ENCODE measurements at places on chromosomes 2 and 18. TPM values are rescaled to one million over a fixed set of nuclear protein-coding genes. Genes with fewer than 3 reads are reported as not detected.

The SLC66A3 gene
- total RNA-seq, result 31.7 TPM

The SERPINB7 gene
- 3.0 TPM for total RNA-seq

The LIMS3 gene
- total RNA-seq, result not detected

The EFEMP1 gene
- total RNA-seq, result 615 TPM

The KHK gene
- total RNA-seq, result 1.3 TPM

The POTEE gene
- not detected for total RNA-seq

The LONRF2 gene
- under 0.01 TPM for total RNA-seq

The TUBA3E gene
- total RNA-seq, result not detected

The CRYGD gene
- not detected for total RNA-seq

The LYG2 gene
- total RNA-seq, result not detected

The GKN1 gene
- total RNA-seq, result not detected

The CDK5R2 gene
- total RNA-seq, result 0.17 TPM

The SERPINB10 gene
- not detected for total RNA-seq

The KCNS3 gene
- 1.3 TPM for total RNA-seq

The CHRNG gene
- total RNA-seq, result not detected

The BOLL gene
- not detected for total RNA-seq

The RBM44 gene
- 0.17 TPM for total RNA-seq

The RPRM gene
- not detected for total RNA-seq

The GRB14 gene
- total RNA-seq, result 0.26 TPM

The CROCC2 gene
- total RNA-seq, result 0.51 TPM

The UGT1A6 gene
- not detected for total RNA-seq

The SLC30A3 gene
- total RNA-seq, result under 0.01 TPM

The RTP5 gene
- total RNA-seq, result not detected

The MAPK4 gene
- total RNA-seq, result under 0.01 TPM

The CCDC74B gene
- 3.1 TPM for total RNA-seq

The SMYD1 gene
- not detected for total RNA-seq

The KLHL41 gene
- total RNA-seq, result 3.8 TPM

The GAL3ST2 gene
- total RNA-seq, result not detected

The ALK gene
- total RNA-seq, result under 0.01 TPM

The DSEL gene
- total RNA-seq, result 157 TPM

The TCF4 gene
- 57.6 TPM for total RNA-seq

The DSC3 gene
- under 0.01 TPM for total RNA-seq

The SNED1 gene
- total RNA-seq, result 39.5 TPM

The SP140L gene
- total RNA-seq, result 10.9 TPM

All from fibroblast of lung (primary cell).